ENCODE measurements at places on chromosomes 5 and 9.

DNA sequence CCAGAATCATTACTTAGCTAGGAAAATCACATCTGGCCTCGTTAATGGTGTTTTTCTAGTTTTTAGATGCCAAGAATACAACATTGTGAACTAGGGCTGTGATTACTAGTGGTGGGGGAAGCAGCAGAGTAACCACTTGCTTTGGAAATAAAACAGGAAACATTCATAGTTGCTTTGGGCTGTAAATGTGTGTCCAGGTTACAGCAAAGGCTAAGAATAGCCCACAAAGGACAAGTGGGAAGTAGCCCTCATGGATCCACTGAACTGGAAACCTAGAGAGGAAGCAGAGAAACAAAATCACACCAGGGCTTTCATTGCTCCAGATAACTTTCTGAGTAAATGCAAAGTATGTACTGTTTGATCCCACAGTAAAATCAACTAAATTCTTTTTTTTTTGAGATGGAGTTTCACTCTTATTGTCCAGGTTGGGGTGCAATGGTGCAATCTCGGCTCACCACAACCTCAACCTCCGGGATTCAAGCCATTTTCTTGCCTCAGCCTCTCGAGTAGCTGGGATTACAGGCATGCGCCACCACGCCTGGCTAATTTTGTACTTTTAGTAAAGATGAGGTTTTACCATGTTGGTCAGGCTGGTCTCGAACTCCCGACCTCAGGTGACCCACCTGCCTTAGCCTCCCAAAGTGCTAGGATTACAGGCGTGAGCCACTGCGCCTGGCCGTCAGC lies 56.2 kb upstream of the TNFSF15 start:
- DNase-seq, result no peak

DNA sequence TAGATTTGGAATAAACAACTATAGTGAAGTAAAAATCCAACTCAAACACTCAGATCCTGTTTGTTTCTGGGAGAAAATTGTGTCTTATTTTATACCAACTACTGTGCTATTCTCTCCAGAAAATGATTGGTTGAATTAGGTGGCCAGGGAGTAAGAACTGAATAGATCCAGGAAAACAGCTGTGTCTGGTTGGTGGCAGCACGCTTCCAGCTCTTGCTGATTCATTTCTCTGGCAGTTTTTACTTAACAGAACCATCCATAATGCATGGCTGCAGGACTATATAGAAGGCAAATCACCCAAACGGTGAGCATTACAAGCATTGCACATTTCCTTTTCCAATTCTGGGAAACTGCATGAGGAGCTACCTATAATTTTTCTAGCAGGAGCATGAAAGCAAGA lies 29.5 kb downstream of the DMAC1 start:
- no peak for DNase-seq

- DNase-seq, result no peak
Observed at GRCh38 chr9:10079284-10079964, 533.4 kb downstream of the PTPRD start.

- no peak for DNase-seq
Observed at GRCh38 chr5:161889971-161890370, 42.1 kb downstream of the GABRA1 start.

DNA sequence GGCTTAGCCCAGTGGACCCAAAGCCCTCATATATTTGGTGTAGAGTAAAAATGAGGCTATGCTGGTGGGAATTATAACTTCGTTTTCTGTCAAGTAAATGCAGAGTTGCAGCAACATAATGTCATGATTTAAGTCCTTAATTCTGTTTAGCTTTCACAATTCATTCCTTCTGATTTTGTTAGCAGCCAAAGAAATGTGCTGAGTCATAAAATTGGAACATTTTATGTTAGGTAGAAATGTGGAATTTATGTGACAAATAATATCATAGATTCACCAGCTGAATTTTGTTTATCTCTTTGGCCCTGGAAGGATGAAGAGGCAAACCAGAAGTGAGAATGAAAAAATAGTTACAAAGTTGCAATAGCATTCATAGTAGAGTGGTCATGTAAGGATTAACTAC lies 247.0 kb downstream of the TRPM3 start:
- no peak for DNase-seq

- DNase-seq, result no peak
Observed at GRCh38 chr5:72612810-72613209, 105.6 kb upstream of the ZNF366 start.

DNA sequence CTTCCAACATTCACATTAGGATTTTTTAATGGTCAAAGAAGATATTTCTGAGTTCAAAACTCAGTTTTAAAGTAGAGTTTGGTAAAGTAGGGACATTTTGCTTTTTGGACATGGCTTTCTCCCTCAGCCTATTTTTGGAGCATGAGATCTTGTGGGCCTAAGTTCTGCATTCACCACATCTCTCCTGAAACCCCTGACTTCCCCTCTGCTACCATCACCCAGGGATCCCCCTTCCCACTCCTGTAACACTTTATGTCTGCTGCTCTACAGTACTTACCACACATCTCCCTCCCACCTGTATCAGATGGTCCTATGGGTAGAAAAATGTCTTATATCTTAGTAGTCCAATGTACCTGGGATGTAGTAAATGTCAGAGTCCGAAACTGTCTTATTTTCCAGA lies 48.2 kb upstream of the JAK2 start:
- no peak for DNase-seq

DNA sequence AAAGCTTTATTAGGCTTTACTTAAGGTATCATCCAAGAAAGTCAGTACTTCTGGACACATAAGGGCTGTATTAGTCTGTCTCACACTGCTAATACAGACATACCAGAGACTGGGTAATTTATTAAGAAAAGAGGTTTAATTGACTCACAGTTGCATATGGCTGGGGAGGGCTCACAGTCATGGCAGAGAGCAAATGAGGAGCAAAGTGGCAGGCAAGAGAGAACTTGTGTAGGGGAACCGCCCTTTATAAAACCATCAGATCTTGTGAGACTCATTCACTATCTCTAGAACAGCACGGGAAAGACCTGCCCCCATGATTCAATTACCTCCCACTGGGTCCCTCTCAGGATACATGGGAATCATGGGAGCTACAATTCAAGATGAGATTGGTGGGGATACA lies 49.2 kb upstream of the SLC44A1 start:
- DNase-seq, result no peak

GRCh38 chr9:109379513-109379912 lies 58.7 kb upstream of the EPB41L4B start:
- DNase-seq, result no peak

GRCh38 chr5:157568720-157569119 lies 6.9 kb downstream of the ADAM19 start:
- DNase-seq, result no peak

DNA sequence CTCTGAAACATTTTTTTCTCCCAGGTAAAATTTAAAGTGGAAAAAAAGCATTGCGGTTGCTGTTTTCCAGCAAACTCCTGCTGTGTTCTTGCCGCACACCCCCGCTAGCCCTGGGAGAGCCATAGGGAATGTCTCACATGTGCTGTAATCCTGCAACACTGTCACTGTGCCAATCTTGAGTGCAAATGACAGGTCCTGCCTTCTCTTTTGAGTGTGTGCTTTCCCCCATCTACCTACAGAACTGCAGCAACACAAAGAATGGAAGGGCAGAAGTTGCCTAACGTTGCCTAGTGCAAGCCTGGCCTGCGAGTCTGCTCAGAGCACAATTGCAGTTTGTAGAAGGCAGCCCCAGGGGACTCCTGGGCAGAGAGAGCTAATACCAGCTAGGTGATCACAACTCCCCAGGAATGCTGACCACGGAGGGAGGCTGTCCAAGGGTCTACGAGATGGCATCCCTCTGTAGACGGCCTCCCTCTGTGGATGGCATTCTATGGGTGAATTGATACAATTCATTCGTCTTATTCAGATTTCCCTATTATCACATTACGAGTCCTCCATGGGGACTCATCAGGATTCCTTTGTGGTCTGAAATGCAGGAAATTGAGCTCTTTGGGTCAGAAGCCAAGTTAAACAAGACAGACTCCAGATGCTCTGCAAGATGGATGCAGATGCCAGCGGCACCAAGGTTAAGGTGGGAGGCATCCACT lies 172.6 kb upstream of the S1PR3 start:
- no peak for DNase-seq

- no peak for DNase-seq
Observed at GRCh38 chr5:158679221-158679641, 420.5 kb downstream of the EBF1 start.

GRCh38 chr9:121324316-121324715 lies 45.7 kb downstream of the STOM start:
- DNase-seq, result no peak

DNA sequence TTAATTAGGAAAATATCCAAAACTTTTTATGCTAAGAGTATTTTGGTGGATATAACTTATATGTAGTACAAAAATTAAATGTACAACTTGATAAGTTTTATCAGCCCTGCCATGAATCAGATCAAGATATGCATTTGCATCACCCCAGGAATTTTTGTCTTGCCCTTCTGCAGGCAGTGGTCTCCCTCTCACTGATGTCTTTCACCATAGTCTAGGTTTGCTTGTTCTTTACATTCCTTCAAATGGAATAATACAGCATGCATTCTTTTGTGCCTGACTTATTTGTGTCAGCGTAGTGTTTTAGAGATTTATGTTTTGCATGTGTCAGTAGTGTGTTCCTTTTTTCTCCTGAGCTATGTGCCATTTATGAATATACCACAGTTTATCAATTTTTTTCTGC lies 36.4 kb downstream of the RNF180 start:
- no peak for DNase-seq

- DNase-seq, result peak; percentile 83
Observed at GRCh38 chr5:176573564-176574296, 24.6 kb downstream of the CDHR2 start.

DNA sequence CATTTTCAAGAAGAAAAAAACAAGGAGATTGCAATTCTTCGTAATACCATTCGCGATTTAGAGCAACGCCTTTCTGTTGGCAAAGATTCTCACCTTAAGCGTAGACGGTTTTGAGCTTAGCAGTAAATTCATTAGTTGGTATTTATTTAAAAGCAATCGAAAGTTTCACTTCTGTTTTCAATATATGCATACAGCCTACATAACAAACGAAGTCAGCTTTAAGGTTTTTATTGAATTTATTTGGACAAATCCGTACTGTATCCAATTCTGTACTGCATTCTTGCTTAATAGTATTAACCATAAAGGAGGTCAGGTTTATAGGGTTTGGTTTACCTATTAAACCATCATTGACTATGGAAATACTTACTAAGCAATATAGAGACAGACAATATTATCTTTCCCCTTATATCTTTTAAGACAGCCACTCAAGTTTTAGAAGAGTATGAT lies 12.0 kb downstream of the SELENOP start:
- no peak for DNase-seq

DNA sequence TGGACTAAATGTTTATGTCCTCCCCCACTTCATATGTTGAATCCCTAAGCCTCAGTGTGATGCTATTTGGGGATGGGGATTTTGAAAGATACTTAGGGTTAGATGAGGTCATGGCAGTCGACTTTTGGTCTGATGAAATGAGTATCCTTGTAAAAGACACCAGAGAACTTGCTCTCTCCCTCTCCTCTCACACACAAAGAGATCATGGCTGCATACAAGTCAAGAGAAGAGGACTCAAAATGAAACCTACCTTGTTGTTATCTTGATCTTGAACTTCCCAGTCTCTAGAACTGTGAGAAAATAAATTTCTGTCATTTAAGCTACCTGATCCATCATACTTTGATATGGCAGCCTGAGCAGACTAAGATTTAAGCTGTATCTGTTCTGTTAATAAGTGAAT lies 144.0 kb upstream of the HAPLN1 start:
- no peak for DNase-seq

DNA sequence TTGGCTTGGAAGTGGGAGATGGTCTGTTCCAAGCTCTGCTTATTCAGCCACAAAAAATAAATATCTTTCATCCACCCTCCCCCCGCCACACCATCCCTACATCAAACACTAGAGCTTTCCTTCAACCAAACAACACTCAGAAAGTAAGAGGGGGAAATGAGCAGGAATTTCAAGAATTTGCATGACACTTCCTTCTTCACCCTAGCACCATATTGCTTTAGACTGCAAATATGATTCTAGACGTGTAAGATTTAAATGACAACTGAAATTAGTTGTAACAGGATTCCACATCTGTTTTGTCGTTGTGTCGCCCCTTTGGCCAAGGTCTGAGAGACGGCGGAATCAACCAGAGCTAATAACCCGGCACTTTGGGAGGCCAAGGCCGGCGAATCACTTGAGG lies 88.5 kb downstream of the NDFIP1 start:
- no peak for DNase-seq

DNA sequence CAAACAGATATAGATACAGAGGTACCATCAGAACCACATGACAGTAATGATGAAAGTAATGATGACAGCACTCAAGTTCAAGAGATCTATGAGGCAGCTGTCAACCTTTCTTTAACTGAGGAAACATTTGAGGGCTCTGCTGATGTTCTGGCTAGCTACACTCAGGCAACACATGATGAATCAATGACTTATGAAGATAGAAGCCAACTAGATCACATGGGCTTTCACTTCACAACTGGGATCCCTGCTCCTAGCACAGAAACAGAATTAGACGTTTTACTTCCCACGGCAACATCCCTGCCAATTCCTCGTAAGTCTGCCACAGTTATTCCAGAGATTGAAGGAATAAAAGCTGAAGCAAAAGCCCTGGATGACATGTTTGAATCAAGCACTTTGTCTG lies 69.2 kb downstream of the VCAN start:
- DNase-seq, result no peak

GRCh38 chr5:163433271-163433670 lies 4.1 kb upstream of the CCNG1 start:
- DNase-seq, result no peak

GRCh38 chr9:83622433-83622938 lies 457 bp upstream of the IDNK start:
- peak; percentile 66 for DNase-seq

GRCh38 chr5:86869268-86869667 lies 251.5 kb downstream of the COX7C start:
- DNase-seq, result no peak

DNA sequence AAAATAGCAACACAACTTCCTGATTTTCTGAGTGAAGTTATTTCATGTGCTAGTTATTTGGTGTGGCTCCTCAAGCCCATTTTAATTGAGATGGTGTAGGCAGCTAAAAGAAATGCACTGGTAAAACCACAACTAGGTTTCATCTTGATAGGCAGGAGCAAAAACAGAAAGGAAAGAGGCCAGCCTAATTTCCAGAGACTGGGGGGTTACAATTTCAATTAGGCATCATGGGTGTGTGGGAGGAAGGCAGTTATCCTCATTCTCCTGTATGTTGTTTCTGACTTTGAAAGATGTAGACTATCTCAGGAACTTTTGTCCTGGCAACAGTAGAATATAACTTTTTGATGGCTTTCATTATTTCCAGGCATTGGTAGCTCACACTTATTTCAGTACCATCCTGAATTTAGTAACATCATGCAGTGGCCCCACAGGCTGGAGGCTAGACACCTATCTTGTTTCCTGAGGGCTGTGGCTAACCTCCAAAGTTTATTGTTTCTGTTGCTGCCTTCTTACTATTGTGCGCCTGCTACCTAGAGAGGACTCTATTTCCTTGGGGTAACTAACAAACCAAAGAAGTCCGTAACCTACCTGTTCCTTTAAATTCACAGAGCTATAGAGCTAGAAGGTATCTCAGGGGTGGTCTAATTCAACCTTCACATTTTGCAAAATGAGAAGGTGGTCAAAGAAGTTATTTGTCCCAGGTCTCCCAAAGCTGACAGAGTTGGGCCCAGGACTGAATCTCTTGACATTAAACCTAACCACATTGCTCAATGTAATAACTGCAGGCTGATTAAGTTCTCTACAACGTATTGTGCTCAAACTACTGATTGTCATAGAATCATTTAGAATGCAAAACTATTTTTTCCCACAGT lies 42.4 kb downstream of the FYB1 start:
- DNase-seq, result no peak

- no peak for DNase-seq
Observed at GRCh38 chr5:137345396-137345795, 153.7 kb downstream of the SPOCK1 start.
